ENCODE measurements at places on chromosomes 1 and 21.
A peak's percentile ranks its signal among the peaks of the same experiment; 100 is the strongest.

- no peak for DNase-seq
Observed at GRCh38 chr1:56434740-56435139, 144.6 kb downstream of the PLPP3 start.

- DNase-seq = no peak
Observed at GRCh38 chr1:221625026-221625425, 116.9 kb downstream of the DUSP10 start.

GRCh38 chr1:21572221-21572620 lies 63.0 kb downstream of the ALPL start:
- DNase-seq = peak; percentile 16

DNA sequence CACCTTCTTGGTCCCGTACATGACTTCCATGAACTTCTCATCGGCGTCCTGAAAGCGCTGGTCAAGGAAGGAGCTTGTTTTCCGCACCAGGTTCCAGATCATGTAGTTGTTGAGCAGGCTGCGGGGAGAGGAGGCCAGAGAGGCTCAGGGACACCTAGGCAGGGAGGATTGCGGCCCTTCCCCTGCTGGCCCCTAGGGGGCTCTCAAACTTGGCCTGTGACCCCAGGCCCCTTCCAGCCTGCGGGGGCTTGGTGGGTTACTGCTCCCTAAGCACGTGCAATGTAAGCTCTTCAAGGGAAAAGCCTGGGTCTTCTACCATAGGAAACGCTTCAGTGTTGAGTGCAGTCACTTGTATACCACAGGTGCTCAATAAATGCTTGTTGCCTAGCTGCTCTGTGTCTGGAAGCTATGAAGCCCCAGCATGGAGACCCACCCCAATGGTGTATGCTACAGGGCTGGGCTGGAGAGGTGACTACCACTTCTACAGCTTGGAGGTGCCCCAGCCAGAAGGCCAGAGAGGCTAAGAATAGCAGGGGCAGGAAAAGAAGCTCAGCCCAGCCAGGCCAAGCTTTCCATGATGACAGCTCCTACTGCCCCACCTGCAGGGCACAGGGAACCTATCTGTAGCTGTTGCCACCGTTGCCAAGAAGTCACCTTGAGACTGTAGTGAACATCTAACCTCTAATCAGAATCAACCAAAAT lies 45.1 kb downstream of the ECE1 start:
- no peak for DNase-seq

GRCh38 chr1:235632506-235633401 lies 16.8 kb downstream of the GNG4 start:
- no peak for DNase-seq

DNA sequence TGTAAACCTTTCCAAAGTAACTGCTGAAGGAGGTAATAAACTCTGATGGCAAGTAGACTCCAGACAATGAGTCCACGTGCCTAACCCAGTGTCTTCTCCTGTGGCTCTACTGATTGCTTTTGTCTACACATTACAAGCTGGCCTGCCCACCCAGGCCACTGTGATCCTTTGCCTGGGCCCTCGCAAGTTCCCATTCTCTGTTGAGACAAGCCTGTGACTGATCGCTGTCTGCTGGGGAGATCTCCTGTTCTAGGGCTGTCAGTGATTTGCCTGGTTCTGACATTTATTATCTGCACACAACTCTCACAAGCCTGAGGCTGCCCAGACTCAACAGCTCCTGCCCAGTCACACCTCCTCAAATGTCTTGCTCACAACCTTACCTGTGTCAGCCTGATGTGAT lies 81.4 kb downstream of the CYYR1 start:
- DNase-seq = no peak

GRCh38 chr1:82086739-82087138 lies 286.0 kb downstream of the ADGRL2 start:
- DNase-seq = no peak

GRCh38 chr1:33515112-33515511 lies 42.7 kb downstream of the ZSCAN20 start:
- no peak for DNase-seq

DNA sequence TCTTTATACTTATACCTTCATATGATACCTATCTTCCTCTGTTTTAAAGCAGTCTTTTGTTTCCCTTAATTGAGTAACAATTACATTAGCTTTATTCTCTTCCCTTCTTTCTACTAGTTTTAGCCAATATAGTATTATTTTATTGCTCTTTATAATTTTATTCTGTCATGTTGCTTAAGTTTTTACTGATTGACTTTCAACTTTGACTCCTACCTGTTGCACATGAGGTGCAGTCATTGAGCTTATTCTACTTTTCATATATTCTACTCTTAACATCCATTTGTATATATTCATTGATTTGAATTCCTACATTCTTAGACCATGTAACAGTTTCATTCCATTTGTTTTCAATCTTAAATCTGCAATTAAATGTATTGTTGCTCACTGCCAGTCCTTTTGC lies 49.2 kb downstream of the AGO3 start:
- no peak for DNase-seq

- DNase-seq = no peak
Observed at GRCh38 chr1:93585059-93585966, 96.3 kb downstream of the BCAR3 start.

DNA sequence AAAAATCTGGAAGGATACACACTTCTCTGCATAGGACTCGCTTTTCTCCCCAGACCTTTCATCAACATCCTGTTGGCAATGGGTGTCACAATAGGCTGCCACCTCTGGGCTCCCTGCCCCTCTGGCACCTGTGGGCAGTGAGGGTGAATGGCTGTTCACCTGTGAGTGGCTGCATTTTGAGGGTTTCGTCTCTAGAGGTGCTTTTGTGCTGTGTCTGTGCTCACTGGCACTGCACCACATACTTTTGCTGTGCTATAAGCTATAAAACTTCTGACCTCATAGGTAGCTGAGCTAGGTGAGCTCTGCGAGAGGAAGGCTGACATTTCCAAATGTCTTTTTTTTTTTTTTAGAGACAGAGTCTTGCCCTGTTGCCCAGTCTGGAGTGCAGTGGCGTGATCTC lies 35.9 kb downstream of the SLC30A1 start:
- no peak for DNase-seq

GRCh38 chr1:5751833-5752745 lies 240.1 kb downstream of the NPHP4 start:
- no peak for DNase-seq

- no peak for DNase-seq
Observed at GRCh38 chr1:38077523-38078147, 31.0 kb upstream of the POU3F1 start.

- DNase-seq = no peak
Observed at GRCh38 chr1:231986631-231987336, 360.2 kb downstream of the DISC1 start.
